ENCODE measurements at places on chromosomes 12 and 14. TPM values are rescaled to one million over a fixed set of nuclear protein-coding genes. Genes with fewer than 3 reads are reported as not detected.

The SYT1 gene
- 0.51 TPM for total RNA-seq

The PPFIBP1 gene
- 93.0 TPM for total RNA-seq

The GLT1D1 gene
- under 0.01 TPM for total RNA-seq

The KRT5 gene
- not detected for total RNA-seq

The IRAK3 gene
- total RNA-seq: 7.4 TPM

The KRT73 gene
- total RNA-seq: not detected

The ETV6 gene
- total RNA-seq: 3.6 TPM

The CPNE6 gene
- not detected for total RNA-seq

The CARMIL3 gene
- 0.17 TPM for total RNA-seq

The SLC17A8 gene
- not detected for total RNA-seq

The NOC4L gene
- 6.8 TPM for total RNA-seq

The ANAPC5 gene
- 99.9 TPM for total RNA-seq

The PALS1 gene
- 32.0 TPM for total RNA-seq

The IL31 gene
- total RNA-seq: not detected

The SERPINA12 gene
- total RNA-seq: not detected

The ETNK1 gene
- 56.1 TPM for total RNA-seq

The LAG3 gene
- total RNA-seq: 0.26 TPM

The TSPAN11 gene
- 2.6 TPM for total RNA-seq

The MGP gene
- 2.0 TPM for total RNA-seq

The KLHL33 gene
- total RNA-seq: 1.5 TPM

The HCAR2 gene
- total RNA-seq: not detected

The CLEC4D gene
- total RNA-seq: not detected

The BDKRB1 gene
- total RNA-seq: 16.7 TPM

The PSMC6 gene
- total RNA-seq: 85.0 TPM

The SMOC1 gene
- not detected for total RNA-seq

The ZDHHC22 gene
- total RNA-seq: not detected

The NDUFA9 gene
- total RNA-seq: 42.6 TPM

The PRICKLE1 gene
- 9.6 TPM for total RNA-seq

The FAM186B gene
- total RNA-seq: 0.51 TPM

The NUBPL gene
- 10.0 TPM for total RNA-seq

The YBX3 gene
- 109 TPM for total RNA-seq

The SLCO1B1 gene
- not detected for total RNA-seq

The COQ6 gene
- total RNA-seq: 13.4 TPM

The BCL2L14 gene
- total RNA-seq: not detected

The KRT78 gene
- total RNA-seq: not detected

The TMPRSS12 gene
- not detected for total RNA-seq

The SYNDIG1L gene
- total RNA-seq: not detected

All from fibroblast of lung (primary cell).